ENCODE measurements at places on chromosomes 4 and X.

- DNase-seq = no peak
These were observed 101.5 kb downstream of the CCDC160 start for GRCh38 chrX:134338527-134338926.

DNA sequence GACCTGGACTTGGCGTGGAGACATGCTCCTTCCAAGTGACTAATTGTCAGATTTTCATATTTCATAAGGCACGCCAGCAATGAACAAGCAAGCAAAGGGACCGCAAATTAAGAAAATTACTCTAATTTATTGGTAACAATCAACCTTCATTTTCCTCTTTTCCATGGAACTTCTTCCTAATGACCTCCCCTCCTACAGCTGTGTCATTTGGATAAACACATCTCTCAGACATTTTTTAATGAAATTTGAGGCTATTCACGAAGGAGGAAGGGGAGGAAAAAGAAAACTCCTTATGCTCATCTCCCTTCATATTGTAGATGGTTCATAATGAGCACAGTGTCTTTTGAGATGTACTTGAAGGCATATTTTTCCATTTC, 38.6 kb upstream of the TLR3 start:
- DNase-seq = no peak

- no peak for DNase-seq
These were observed 30.5 kb downstream of the DOCK11 start for GRCh38 chrX:118526149-118526548.

DNA sequence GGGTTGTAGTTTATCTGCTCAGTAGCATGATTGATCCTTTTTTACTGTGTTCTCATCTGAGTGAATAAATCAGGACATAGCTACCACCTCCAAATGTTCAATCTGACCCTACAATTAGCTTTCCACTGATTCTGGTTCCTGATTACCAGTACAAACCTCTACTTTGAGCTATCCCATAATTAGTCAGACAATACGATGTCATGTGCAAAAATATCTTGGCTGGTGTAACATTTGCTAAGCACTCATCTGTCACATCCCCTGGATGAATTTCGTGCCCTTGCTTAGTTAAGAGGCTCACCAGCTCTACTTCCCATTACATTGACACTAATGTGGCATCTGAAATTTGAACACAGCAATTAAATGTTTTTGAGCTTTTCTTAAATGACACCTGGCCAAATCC, 1101.0 kb upstream of the PCDH7 start:
- no peak for DNase-seq

- no peak for DNase-seq
These were observed 275.8 kb downstream of the PTTG2 start for GRCh38 chr4:38236003-38236402.

GRCh38 chr4:71461422-71461821, 122.6 kb downstream of the SLC4A4 start:
- DNase-seq = no peak

All from NCI-H748 treated with DMSO at 0.1 percent for 48 hours (cell line).